ENCODE measurements at places on chromosomes 7 and 10.

- no peak for DNase-seq
Measured at GRCh38 chr10:84227810-84228209, 2.5 kb upstream of the LRIT2 start.

- DNase-seq: no peak
Measured at GRCh38 chr10:31073211-31073610, 41.5 kb upstream of the ZNF438 start.

DNA sequence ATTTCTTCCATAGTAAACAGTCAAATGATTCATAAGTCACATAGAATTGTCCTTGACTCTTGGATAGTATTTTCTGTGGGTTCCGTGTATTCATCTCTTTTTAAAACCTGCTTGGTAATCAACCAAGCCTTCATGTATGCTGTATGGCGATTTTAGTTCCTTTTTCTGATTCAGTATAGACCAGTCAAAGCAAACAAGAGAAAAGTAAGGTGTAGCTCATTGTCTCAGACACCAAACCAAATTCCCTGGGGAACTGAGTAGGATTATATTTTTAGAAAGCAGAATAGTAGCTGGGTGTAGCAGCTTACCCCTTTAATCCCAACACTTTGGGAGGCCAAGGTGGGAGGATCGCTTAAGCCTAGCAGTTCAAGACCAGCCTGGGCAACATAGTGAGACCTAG is 240.5 kb downstream of the BBS9 start:
- no peak for DNase-seq

GRCh38 chr10:127036987-127037386 is 131.8 kb downstream of the DOCK1 start:
- DNase-seq: no peak

DNA sequence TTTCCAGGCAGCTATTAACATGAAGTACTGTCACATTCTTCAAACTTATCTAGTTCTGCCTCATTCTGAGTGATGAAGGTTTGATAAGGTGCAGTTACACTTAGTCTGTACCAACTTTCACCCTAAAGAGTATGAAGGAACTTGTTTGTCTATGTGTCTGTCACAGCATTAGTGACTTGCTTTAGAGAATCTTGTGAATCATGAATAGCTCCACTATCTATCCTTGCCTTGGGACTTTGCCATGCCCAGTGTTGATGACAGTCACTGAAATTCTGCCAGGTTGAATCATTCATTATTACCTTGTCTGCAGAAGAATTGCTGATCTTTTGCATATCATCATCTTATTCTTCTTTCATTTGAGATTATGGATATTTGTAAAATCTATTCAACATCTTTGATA is 50.9 kb upstream of the A1CF start:
- no peak for DNase-seq

DNA sequence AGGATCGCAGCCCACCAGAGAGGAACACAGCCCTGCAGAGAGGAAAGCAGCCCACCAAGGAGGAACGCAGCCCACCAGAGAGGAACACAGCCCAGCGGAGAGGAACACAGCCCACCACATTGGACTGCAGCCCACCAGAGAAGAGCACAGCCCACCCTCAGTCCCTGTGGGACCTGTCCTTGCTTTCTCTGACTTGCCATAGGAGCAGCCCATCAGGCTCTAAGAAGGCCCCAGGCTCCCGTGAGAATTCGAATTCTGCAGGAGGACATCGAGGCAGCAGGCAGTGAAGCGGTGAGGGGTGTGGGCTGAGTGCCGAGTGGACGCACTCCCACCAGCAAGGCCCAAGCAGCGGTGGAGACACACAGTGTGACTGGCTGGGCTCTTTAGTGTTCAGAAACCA is 59.1 kb downstream of the HTR5A start:
- DNase-seq: no peak

- no peak for DNase-seq
Measured at GRCh38 chr10:24382045-24382444, 173.1 kb downstream of the KIAA1217 start.

GRCh38 chr7:118753479-118753878 is 529.0 kb downstream of the ANKRD7 start:
- DNase-seq: no peak

DNA sequence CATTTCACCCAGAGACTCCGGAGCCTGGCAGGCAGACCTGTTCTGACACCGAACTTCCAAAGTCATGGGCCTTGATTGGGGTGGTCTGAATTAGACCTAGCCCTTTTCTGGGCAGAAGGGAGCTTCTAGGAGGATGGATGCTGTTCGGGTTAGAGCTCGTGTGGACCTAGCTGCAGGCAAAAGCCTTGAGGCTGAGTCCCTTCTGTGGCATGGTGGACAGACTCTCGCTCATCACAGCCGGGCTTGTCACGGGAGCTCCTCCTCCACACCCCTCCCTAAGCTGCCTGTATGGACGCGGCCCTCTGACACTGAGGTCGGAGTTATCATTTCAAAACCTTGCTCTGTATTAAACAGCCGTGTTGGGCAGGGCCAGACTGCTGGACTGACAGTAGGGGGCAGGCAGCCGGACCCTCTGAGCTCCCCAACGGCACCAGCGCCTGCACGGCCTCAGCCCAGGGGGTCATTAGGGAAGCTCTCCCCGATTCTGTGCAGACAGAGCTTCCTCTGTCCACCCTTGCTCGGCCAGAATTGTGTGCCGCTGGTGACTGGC is 2.2 kb downstream of the IRF5 start:
- DNase-seq: no peak

- no peak for DNase-seq
Measured at GRCh38 chr7:156617215-156617614, 23.4 kb upstream of the RNF32 start.

- DNase-seq: no peak
Measured at GRCh38 chr10:76514321-76514720, 1082.9 kb downstream of the LRMDA start.

- no peak for DNase-seq
Measured at GRCh38 chr7:81416659-81417058, 353.2 kb downstream of the HGF start.

DNA sequence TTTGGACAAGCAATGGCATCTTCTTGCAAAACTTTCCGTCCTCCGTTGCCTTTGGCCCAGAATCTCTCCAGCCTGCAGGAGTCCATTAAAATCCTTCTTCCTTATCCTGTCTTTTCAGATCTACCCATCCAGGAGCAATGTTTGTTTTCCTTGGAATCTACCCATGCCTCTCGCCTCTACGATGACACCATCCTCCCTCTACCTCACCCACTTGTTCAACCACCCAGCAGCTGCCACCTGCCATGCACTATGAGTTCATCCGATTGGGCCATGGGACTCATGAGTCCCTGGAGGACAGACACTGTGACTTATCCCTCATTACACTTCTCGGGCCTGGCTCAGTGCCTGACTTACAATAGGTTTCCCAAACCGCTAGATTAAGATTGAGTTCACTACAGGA is 26.8 kb upstream of the MGMT start:
- no peak for DNase-seq

DNA sequence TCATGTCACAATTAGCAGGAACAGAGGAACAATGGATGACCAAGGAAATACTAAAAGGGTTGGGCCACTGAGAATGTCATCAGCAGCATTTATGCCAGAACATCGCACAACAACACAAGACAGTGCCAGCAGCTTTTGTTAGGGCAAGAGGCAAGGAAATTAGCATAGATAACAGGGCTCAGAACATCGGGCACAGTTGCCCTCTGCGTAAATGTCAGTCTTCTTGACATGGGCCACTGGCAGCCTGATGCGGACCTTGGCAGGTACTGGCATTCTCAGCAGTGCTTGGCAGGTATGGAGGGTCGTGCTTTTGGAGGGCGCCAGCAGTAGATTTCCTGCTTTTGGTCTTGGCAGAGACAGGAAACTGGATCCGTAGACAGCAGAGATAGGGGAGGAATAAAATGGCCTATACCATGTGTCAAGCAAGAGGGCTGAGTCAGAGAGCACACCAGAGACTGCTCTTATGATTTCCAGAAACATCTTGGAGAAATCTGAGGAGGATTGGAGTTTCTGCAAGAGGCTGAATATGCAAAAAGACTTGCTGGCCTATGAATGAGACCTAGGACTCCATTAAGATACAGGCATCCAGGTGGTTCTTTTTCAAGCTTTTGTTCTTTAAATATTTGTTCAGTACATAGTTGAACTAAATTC is 371.5 kb upstream of the MTPN start:
- no peak for DNase-seq

GRCh38 chr10:50540069-50540825 is 83.5 kb downstream of the SGMS1 start:
- DNase-seq: peak; percentile 31

GRCh38 chr10:12388671-12389070 is 39.3 kb downstream of the CAMK1D start:
- DNase-seq: no peak

GRCh38 chr10:51206500-51206899 is 132.2 kb downstream of the PRKG1 start:
- no peak for DNase-seq

DNA sequence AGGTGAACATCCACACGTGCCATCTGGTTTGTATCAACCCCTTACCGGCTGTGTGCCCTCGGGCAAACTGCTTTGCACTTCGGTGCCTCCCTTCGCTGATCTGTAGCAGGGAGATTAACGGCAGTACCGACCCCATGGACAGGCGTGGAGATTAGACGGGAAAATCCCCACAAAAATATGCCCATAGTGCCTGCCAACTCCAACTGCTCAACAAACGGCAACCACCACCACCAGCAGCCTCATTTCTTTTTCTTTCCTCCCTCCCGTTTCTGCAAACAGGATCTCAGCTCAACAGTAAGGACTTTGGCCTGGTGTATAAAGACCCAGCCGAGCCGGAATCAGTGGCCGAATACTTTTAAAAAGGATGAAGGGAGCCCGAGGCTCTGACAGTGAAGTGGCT is 31.0 kb downstream of the CHST15 start:
- DNase-seq: no peak

GRCh38 chr10:35909121-35909720 is 267.1 kb upstream of the FZD8 start:
- no peak for DNase-seq

- DNase-seq: no peak
Measured at GRCh38 chr7:39847227-39847626, 102.8 kb upstream of the CDK13 start.

- DNase-seq: no peak
Measured at GRCh38 chr10:49132362-49132737, 1.5 kb downstream of the FAM170B start.

GRCh38 chr7:127954357-127954748 is 76.9 kb downstream of the LRRC4 start:
- DNase-seq: no peak

DNA sequence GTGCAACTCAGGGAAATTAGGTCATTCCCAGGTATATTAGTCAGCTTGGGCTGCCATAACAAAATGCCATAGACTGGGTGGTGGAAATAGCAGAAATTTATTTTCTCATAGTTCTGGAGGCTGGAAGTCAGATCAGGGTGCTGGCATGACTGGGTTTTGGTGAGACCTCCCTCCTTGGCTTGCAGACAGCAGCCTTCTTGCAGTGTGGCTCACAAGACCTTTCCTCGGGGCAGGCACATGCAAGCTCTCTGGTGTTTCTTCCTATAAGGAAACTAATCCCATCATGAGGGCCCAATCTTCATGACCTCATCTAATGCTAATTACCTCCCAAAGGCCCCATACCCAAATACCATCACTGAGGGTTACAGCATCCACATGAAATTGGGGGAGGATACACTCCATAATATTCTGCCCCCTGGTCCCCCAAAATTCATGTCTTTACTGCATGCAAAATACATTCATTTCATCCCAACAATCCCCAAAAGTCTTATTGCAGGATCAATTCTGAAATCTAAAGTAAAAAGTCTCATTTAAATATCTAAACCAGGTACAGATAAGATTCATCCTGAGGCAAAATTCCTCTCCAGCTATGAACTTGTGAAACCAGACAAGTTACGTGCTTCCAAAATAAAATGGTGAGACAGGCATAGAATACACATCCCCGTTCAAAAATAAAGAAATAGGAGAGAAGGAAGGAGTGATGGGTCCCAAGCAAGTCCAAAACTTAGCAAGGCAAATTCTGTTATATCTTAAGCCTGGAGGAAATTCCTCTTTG is 17.4 kb upstream of the CBLL1 start:
- DNase-seq: no peak

GRCh38 chr7:128404143-128404681 is 5.6 kb downstream of the IMPDH1 start:
- no peak for DNase-seq

DNA sequence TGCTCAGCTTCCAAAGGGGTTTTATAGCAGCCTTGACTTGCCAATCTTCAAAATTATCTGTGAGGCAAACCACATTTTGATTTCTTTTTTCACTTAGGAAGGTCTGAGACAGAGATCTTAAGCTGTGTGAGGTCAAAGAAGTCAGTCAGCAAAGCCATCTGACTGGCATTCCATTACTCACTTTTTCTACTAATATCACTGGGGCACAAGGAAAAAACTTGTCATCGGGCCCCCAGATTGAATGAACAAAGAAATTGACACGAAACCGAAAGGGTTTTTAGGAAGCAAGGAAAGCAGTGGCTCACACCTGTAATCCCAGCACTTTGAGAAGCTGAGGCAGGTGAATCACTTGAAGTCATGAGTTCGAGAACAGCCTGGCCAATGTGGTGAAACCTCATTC is 78.5 kb upstream of the FRMD4A start:
- no peak for DNase-seq

DNA sequence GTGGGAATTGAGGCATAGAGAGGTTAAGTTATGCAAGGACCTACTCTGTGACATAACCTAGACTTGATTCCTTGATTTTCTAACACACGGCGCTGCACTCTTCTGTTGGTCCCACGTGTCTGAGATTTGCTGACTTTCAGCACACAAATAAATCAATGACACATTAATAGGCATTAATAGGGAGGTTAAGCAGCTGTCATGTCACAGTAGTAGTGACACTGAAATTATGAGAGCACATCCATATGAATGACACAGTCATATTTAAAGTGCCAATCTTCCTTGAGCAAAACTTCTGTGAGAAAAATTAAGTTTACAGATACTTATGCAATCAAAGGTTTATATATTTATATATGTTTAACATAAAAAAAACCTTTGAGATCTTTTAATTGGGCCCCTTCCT is 805.4 kb upstream of the SORCS1 start:
- DNase-seq: no peak

DNA sequence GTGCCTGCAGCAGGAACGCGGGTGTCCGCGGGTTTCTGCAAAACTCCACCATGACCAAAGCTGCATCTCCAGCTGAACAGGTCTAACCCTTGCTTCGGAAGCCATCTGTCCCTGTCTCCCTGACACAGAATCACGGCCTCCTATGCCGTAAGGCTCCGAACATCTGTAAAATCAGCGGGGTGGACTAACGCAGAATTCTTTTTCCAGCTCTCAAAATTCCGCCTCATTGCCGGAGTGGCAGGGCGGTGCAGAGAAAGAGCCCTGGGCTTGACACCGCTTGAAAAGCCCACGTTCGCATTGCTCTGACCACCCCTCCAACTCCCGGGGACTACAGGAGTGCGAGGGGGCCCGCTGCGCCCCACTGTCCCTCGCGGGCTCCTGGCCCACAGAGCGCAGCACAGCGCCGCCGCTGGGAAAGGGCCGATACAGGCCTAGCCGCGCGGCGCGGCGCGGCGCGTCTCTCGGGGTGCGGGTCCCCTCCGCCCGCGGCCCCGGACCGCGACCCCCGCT is 409 bp downstream of the DNMBP start:
- peak; percentile 55 for DNase-seq

All from fibroblast of villous mesenchyme (primary cell).